NCI-H2107 (cell line): ENCODE measurements at places on chromosomes 5 and 9.

GRCh38 chr9:8037745-8038144 lies 238.2 kb upstream of the DMAC1 start:
- no peak for DNase-seq

GRCh38 chr5:157352756-157353340 lies 86.9 kb downstream of the CYFIP2 start:
- DNase-seq, result no peak

- DNase-seq, result no peak
Observed at GRCh38 chr5:88670461-88670860, 212.5 kb downstream of the MEF2C start.

GRCh38 chr5:37875051-37875787 lies 35.4 kb upstream of the GDNF start:
- no peak for DNase-seq

DNA sequence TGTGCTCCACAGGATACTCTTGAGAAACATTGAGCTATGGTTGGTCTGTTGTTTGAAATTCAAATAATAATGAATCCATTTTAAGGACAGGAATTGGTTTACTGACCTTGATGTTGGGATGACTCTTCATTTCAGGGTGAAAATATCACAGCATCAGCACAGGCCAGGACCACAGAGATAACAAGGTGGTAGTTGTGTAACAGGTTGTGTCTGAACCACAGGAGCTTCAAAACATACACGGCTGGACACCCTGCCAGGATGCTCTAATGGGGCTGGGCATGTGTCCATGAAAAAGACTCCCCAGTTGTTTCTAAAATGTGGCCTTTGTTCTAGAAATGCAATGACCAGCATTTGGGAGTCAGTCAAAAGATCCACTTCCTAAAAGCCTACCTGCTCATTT lies 69.8 kb downstream of the ACO1 start:
- no peak for DNase-seq

- no peak for DNase-seq
Observed at GRCh38 chr9:110952540-110952859, 85.8 kb downstream of the LPAR1 start.

DNA sequence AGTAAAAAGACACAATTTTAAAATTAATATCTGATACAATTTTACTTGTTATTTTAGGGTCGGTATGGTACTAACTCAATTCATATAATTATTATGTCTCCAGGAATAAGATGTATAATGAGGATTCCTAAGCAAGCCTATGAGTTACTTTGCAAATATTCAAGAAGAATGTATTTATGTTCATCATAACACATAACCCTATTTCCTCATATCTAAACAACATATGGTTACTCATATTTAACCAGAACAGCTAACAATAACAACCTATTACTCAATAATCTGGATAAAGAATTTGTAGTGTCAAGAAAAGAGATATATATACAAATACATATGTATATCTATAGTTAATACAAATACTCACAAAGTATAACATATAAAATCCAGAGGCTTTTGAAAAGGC lies 285.9 kb downstream of the ARL15 start:
- DNase-seq, result no peak

- DNase-seq, result no peak
Observed at GRCh38 chr5:9690751-9691150, 60.6 kb upstream of the TAS2R1 start.
